ENCODE measurements at places on chromosomes 13 and 19.

DNA sequence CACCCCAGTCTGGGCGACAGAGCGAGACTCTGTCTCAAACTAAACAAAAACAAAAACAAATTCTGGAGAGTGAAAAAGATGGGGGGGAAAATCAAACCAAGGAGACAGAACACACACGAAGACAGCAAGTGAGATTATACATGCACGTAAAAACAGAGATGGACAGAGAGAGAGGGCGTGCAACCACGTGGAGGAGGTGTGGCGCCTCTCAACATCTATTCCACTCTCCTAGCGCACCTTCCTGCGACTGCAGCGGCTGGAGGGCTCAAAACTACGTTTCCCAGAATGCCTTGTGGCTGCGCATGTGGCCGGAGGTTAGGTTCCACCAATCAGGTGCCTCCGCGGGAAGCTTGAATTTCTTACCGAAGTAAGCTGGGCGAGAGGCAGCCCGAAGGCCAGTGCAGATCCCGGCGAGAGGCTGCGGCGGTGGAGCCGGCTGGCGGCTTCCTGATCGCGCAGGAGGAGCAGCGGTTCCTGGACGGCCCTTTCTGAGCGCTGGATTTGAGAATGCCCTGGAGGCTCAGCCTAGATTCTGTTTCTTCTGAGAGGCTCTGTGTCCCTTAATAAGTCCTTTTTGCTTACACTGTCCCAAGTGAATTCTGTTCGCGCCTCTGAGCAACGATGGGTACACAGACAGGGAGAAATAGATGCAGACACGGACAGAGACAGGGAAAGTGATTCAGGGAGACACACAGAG, 13.1 kb upstream of the NANOS2 start:
- DNase-seq = peak; percentile 39

DNA sequence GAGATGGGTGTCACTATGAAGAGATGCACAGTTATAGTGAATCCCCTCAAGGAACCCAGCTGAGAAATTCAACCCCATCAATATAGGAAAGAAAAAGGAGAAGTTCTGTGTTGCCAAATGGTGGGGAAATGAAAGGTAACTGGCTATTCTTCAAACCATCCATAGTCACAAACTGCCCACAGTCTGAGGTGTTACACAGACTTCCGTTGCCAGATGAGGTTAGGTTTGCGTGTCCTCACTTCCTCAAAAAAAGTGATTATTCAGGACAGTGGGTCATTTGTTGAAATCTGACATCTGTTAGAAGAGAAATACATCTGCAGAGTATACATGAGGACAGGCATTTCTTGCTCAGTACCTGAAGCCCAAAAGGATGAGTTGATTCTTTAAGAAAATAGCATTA, 9.0 kb downstream of the SIGLEC5 start:
- no peak for DNase-seq

DNA sequence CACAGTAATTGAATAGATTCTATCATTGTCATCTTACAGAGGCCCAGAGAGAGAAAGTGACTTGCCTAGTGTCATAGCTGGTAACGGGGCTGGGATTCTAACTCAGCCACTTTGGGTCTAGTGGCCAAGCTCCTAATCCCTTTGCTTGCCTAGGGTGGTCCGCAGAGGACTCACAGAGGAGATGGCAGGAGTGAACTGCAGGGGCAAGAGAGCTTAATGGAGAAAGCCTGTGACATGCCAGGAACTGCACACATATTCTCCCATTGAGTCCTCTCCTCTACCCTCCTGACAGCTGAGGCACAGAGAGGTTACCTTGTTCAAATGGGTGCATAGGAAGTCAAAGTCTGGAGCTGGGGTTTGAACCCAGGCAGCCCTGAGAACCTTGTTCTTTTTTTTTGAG, 2.7 kb downstream of the LSR start:
- DNase-seq = no peak

GRCh38 chr13:60969656-60970055, 446.0 kb downstream of the PCDH20 start:
- DNase-seq = no peak

DNA sequence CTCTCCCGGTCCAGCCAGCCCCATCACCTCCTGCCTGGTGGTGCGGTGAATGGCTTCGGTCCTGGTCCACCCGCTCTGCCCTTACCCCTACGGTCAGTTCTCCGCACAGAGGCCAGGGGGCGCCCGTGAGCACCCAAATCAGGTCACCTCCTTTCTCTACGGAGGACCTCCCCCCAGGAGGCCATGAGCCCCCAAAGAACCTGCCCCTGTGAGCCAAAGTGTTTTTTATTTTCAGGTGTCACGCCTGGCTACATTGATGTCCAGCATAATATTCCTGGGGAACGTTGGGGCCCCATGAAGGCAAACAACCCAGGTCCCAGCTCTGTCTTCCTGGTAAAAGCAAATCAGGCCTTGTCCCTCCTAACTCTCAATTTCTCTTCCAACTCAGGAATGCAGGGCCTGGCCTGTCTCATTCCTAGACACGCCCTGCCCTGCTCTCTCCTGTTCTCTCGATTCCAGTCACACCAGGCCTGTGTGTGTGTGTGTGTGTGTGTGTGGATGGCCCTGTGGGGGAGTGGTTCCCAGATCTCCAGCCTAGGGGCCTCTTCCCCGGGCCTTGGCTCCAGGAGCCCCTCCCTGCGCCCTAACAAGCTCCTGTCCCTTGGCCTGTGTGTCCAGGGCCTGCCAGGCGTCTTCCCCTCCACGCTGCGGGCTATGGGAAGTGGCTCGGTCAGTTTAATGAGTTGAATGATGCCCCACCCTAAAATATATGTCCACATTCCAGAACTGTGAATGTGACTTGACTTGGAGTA, 9.7 kb upstream of the GIPC1 start:
- DNase-seq = peak; percentile 85

- DNase-seq = no peak
Measured at GRCh38 chr19:15074371-15074770, 7.6 kb upstream of the OR1I1 start.

DNA sequence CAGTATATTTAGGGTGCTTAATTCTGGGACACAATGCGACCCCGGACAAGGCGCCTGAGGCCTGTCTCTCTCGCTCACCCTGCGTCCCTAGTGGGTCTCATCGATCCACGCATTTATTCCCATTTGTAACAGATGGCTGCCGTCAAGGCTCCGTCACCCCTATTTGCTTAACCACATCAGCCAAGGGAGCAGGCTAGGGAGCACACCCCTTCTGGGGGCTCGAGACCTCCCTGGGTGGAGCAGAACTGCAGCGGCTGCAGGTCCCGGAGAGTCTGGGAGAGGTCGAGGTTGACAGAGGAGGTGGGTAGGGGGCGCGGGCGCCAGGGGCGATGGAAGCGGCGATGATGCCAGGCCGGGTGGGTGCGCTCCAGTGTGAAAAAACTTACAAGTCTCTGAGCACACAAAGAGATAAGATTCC, 507 bp downstream of the ALG5 start:
- DNase-seq = no peak

GRCh38 chr13:26026211-26026610, 25.6 kb downstream of the SHISA2 start:
- no peak for DNase-seq

GRCh38 chr19:2834294-2834871, 6.9 kb upstream of the ZNF555 start:
- no peak for DNase-seq

DNA sequence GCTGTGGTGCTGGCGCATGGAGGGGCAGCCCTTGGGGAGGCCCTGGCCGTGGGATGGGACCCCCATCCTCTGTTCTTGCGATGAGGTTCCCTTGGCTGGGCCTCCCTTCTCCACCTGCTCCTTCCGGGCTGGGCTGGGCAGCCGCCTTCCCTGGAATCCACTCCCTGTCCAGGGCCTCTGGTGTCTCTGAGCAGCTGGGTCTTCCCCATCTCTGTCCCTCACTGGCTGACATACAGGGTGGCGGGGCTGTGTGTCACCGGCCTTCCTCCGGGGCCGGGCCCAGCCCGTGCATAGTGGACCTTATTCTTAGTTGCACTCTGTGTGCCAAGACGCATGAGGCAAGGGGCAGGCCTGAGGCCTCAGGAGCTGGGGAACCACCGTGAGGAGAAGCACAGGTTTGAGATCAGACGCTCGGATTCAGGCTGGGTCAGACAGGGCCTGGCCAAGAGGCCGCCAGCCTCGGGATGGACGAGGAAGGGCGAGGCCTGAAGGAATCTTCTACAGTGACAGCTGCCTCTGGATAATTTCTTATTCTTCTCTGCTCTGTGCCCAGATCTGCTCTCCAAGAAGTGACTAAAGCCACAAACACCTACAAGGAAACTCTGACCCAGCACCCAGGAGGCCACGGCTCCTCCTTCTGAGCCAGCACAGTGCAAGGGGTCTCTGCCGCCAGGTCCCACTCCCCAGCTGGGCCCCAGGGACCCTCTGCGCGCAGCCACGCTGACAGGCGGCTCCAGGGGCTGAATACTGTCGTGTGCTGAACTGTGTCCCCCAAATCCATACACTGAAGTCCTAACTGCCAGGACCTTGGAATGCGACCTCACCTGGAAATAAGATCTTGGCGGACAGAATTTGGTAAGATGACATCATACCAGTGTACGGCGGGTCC, 11.0 kb downstream of the SGTA start:
- no peak for DNase-seq

GRCh38 chr19:10353793-10354391, 14.5 kb upstream of the ICAM3 start:
- DNase-seq = no peak

- no peak for DNase-seq
Measured at GRCh38 chr13:76029706-76030105, 393.6 kb downstream of the LMO7 start.

- DNase-seq = no peak
Measured at GRCh38 chr19:46579361-46579879, 21.7 kb upstream of the CALM3 start.

DNA sequence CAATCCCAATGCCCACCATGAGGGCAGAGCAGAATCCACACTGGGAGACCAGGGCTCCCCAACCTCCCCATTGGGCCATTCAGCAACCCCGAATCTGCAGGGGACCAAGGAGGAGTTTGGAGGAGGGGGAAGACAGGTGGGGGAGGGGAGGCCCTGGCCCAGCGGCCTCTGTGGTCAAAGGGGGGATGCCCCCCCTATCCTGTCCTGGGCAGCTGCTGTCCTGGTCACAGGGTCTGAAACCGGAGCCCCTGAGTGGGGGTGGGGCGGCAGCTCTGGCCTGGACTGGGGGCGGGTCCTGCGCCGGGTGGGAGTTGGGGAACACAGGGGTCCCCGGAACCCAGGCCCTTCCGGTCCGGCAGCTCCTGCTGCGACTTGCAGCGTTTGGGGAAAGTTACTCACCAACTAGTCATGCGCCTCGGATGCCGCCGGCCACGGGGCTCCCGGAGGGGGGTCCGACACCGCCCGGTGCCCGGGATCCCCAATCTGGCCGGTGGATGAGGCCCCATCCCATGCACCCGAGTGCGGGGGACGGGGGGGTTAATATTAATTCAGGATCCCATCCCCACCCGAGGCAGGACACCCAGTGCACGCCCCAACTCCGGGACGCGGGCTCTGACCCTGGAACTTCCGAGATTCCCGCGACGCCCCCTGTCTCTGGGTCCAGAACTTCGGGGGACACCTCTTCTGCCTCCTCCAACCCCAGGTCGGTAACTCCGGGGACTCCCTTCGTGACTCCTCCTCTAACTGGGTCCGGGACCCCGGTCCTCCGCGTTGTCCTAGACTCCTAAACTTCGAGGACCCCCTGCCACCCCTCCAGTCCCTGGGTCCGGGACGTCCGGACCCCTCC, 872 bp downstream of the HOMER3 start:
- no peak for DNase-seq

GRCh38 chr19:30924670-30925069, 424.6 kb downstream of the TSHZ3 start:
- DNase-seq = no peak

DNA sequence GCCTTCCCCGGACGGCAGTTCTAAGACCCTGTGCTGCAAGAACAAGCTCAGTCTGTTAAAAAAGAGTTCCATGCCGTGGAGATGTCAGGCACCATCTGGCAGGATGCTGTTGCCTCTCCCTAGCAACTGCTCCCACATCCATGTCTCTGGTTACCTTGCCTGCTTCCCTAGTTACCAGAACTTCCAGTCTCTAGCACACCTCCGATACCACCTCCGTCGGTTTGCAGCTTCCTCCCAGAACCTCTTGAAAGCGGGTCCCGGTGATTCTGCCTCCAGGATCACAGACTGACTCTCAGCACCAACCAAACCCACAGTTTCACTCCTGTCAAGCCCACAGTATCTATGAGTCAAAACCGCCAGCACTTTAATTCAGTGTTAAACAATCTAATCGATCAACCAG, 55.4 kb downstream of the KCTD12 start:
- no peak for DNase-seq

DNA sequence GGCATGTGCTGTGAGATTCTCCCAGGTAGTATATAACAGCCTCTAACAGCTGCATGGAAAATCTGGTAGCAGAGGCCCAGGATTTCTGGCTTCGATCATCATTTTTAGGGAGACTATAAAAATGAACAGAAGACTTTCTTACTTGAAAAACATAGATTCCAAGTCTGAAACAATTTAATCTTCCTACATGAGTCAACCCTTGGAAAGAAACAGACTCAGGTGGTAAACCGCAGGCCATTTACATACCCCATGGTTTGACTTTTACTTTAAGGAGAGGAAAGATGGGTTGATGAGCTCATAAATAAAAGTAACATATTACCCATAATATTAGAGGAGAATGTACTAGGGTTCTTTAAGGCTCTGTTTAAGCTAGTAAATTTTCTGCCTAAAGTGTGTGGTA, 121.6 kb downstream of the CYSLTR2 start:
- DNase-seq = no peak

DNA sequence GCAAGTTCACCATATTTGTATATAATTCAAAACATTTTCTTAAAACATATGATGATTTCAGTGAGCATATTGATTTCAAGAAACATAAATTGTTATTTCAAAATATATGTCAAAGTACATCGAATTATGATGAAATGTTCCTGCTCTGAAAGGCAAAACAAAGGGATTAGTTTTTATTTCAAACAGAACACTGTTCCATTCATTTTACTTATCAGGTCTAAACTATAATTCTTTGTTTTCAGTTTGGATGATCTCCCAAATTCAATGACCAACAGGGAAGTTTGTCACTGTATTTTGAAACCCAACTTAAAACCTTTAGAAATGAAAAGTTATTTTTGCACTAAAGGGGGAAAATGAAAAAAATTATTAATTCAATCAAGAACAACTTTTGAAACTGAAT, 610.2 kb downstream of the SLITRK1 start:
- no peak for DNase-seq

DNA sequence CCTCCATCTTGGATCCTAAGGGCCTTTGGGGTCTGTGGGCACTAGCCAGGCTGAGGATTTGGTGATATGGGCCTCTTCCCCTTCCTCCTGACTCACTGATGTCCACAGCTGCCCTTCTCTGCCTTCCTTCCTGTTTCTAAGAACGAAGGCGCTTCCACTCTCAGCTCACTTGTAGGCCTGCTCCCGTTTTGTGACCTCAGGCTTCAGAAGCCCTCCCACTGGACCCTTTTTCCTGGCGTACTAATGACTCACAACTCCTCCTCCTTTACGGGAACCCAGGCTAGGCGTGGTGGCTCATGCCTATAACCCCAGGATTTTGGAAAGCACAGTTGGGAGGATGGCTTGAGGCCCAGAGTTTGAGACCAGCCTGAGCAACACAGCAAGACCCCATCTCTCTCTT, 55.6 kb downstream of the TMED1 start:
- no peak for DNase-seq

- DNase-seq = no peak
Measured at GRCh38 chr13:23715762-23716235, 145.6 kb downstream of the TNFRSF19 start.

GRCh38 chr13:96862999-96863398, 131.3 kb downstream of the OXGR1 start:
- DNase-seq = no peak

All from epithelial cell of prostate (primary cell).